ENCODE measurements at places on chromosomes 12 and 14.

- DNase-seq: no peak
Measured at GRCh38 chr12:109445191-109445609, 31.9 kb downstream of the KCTD10 start.

DNA sequence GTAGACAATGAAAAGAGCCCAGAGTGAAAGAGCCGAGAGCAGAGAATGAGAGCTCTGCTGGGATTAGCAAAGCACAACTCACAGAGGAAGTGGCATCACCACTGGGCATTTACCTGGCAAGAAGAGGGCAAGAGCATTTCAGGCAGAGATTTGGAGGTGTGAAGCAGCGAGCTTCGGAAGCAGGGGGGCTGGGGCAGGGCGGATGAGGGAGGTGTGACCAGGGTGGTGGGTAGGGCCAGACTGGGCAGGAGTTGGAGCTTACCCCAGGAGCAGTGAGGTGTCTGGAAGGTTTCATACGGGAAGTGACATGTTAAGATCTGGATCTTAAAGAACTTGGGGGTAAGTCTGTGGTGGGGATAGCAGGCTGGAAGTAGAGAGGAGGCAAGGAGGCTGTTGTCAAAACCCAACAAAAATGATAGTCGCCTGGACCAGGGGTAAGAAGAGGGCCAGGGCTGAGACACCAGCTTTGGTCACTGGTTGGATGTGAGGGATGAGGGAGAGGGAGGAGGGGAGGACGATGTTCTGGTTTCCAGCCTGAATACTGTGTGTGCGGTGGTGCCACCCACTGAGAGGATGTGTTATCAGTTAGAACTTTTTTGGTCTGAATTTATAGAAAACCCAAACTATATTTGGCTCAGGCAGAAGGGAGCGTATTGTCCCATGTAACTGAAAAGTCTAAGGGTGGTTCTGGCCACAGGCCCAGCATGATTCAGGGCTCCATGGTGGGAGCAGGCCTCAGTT is 5.2 kb downstream of the SMIM41 start:
- no peak for DNase-seq

GRCh38 chr12:65800937-65801336 is 23.3 kb upstream of the HMGA2 start:
- DNase-seq: no peak

DNA sequence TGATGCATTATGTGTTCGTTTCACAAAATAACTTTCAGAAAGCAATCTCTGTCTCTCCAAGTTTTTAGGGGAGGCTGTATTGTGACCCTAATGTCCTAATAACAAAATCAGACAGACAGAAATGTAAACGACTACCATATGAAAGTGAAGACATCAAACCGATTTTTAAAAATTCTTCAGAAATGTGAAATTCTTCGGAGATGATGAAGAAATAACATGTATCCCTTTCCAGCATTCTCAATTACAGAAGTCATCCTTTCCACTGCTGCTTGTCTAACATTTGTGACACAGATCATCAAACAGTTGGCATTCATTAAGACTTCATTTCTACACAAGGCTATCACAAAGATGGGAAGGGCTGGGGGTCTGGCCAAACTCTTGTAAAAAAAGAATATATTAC is 41.0 kb downstream of the DMAC2L start:
- no peak for DNase-seq

DNA sequence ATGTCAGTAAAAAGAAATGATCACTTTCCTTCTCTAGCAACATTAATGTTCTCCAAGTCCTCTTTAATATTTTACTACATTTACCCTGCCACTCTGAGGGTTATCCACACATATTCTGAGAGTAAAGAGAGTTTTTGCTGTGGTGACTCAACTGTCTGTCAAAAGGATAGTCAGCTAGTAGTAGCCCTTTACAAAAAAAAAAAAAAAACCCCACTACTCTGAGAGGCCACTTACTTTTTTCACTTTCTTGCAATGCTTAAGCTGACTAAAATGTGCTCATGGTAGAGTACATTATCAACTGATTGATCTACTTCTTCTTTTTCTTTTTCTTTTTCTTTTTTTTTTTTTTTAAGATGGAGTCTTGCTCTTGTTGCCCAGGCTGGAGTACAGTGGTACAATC is 27.6 kb upstream of the PPM1A start:
- DNase-seq: no peak

GRCh38 chr12:75305412-75306332 is 24.5 kb downstream of the CAPS2 start:
- DNase-seq: no peak

- no peak for DNase-seq
Measured at GRCh38 chr12:104473374-104473983, 16.7 kb downstream of the CHST11 start.

- no peak for DNase-seq
Measured at GRCh38 chr12:19220205-19220604, 90.7 kb downstream of the PLEKHA5 start.

DNA sequence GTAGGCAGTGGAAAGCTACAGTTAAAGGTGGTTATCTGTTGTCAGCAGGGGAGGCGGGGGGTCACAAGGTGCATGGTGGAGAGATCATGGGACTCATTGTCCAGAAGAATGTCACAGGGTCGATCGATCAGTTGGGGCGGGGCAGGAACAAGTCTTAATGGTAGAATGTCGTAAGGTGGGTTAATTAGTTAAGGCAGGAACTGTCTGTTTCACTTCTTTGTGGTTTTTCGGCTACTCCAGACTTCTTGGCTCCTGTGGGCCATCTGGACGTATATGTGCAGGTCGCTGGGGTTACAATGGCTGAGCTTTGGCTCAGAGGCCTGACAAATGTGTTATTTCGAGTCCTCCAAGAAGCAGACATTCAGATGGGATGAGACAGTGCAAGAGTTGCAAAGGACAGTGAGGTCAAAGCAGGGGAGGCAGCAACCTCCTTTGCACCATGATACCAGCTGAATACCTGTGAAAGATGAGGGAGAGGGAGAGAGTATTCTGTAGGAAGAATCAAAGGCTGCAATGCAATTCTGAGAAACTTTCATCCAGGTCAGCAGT is 246.9 kb upstream of the TMEM132C start:
- no peak for DNase-seq

- no peak for DNase-seq
Measured at GRCh38 chr14:30195941-30196340, 268.3 kb upstream of the PRKD1 start.

- no peak for DNase-seq
Measured at GRCh38 chr14:104981699-104982541, 3.7 kb upstream of the CLBA1 start.

DNA sequence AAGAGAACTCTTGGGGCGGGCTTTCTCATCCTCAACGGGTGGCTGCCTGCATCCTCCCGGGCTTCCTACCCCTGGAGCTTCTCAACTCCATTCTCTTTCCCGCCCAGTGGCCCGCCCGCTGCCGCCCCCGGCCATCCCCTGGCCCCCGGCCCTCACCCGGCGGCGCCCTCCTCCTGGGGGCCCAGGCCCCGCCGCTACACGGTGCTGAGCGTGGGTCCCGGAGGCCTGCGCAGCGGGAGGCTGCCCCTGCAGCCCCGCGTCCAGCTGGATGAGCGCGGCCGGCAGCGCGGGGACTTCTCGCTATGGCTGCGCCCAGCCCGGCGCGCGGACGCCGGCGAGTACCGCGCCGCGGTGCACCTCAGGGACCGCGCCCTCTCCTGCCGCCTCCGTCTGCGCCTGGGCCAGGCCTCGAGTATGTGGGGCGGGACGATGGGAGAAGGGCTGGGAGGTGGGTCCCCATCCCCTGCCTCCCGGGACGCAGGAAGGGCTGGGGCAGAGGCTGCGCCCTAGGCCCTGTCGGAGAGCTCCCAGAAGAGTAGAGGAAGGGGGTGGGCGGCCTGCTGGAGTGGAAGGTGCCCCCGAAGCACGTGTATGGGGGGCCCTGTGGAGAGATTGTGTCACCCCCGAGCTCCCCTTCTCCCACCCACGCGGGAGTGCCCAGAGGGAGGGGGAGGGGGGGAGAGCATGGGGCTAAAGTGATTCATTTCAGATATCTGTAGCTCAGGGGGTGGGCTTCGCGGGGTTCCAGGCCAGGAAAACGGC is 1.5 kb downstream of the LAG3 start:
- DNase-seq: no peak

DNA sequence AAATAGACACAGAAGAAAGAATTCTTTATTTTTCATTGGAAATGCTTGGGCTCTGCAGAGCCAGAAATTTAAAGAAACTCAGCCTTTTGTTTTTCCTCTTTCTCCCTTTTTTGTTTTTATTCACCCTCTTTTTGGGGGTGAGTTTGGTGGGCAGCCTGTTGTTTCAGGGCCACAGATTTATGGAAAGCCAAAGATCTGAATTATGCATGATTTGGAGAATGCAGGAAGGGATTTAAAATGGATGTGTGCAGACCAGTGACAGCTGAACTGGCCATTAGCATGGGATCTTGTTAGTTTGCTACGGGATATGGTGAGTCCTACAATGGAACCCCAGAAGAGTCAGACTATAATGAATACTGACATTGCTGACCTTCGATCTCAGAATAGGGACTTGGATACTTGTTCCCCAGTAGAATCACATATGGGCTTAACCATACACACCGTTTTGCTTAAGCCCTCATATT is 7.7 kb upstream of the ATXN2 start:
- no peak for DNase-seq

GRCh38 chr12:9992296-9992695 is 6.6 kb downstream of the CLEC1B start:
- no peak for DNase-seq

Measured in midbrain (tissue), 1 donor.